CD4-positive, alpha-beta T cell (primary cell): ENCODE measurements at places on chromosomes 4 and X. TPM values are rescaled to one million over a fixed set of nuclear protein-coding genes. Genes with fewer than 3 reads are reported as not detected.

PPBP gene
- 0.52 TPM for total RNA-seq

OPRPN gene
- not detected for total RNA-seq

LONRF3 gene
- 4.9 TPM for total RNA-seq

CD99 gene
- total RNA-seq, result 184 TPM

CCNA2 gene
- 0.34 TPM for total RNA-seq

ZNF185 gene
- total RNA-seq, result 1.4 TPM

FAAH2 gene
- 5.1 TPM for total RNA-seq

TMPRSS11B gene
- not detected for total RNA-seq

ARHGAP6 gene
- not detected for total RNA-seq
